ENCODE measurements at places on chromosomes 12 and 14. TPM values are rescaled to one million over a fixed set of nuclear protein-coding genes. Genes with fewer than 3 reads are reported as not detected.

- peak; percentile 65 for DNase-seq
These were observed 30.7 kb downstream of the SSPN start for GRCh38 chr12:26226122-26226521.

DNA sequence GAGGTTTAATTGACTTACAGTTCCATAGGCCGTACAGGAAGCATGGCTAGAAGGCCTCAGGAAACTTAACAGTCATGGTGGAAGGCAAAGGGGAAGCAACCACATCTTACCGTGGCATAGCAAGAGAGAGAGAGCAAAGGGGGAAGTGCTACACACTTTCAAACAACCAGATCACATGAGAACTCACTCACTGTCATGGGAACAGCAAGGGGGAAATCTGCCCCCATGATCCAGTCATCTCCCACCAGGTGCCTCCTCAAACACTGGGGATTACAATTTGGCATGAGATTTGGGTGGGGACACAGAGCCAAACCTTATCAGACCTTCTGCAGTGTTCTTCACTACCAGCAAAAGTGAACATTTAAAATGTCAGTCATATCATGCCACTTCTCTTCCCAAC lies 58.9 kb downstream of the USP15 start:
- no peak for DNase-seq

GRCh38 chr14:106291626-106292025 lies 765.2 kb downstream of the TMEM121 start:
- no peak for DNase-seq

DNA sequence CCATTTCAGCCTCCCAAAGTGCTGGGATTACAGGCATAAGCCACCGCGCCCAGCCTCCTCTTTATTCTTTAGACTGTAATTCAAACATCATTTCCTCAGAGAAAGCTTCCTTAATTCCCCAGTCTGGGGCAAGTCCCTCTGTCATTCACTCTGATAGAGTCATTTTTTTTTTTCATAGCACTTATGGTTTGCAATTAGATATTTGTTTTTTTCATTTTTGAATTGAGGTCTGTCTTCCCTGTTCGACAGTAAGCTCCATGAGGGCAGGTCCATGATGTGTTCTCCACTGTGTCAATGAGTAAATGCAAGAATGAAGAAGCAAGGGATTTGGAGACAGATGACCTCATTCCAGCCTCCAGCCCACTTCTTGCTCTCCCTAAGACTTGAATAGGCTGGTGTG lies 12.1 kb downstream of the ASIC1 start:
- DNase-seq, result no peak

DNA sequence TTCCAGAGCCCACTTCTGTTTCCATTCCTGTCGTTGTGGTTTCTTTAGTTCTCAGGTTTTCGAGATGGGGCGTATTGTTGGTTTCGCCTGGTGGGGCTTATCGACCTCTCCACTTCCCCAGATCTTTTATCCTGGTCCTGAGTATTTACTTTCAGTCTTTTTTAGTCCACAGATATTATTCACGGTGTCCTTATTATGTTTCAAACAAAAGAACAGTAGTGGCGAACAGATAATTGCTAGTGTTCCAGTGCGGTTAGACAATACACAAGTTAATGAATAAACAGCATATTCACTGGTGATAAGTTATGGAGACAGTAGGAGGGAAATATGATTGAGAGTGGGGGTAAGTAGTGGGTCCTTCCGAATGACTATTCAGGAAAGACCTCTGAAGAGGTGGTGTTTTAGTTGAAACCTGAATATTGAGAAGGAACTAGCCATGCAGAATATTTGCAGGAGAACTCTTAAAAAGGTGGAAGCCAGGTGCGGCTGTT lies 668 bp downstream of the TMEM260 start:
- no peak for DNase-seq

- DNase-seq, result no peak
These were observed 1156.3 kb upstream of the SEL1L start for GRCh38 chr14:82689948-82690347.

- DNase-seq, result no peak
These were observed 1367.3 kb upstream of the FLRT2 start for GRCh38 chr14:84162633-84163032.

- DNase-seq, result no peak
These were observed 74.9 kb downstream of the PCNX1 start for GRCh38 chr14:70982200-70982599.

GRCh38 chr14:60974090-60974651 lies 6.7 kb downstream of the TRMT5 start:
- DNase-seq, result no peak

DNA sequence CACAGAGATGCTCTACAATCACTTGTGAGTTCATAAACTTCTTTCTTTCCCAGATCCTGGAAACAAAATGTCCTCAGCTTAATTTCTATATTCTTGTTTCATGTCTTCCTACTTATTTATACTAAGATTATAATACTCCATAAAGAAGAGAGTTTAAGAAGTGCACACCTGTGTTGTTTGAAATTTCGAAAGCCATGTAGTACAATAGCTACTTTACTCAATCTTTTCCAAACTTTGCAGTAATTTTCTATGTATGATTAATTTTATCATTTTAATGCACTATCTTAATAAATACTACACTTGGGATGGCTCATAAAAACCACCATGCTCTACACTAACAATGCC lies 300 bp upstream of the TTC5 start:
- DNase-seq, result no peak

DNA sequence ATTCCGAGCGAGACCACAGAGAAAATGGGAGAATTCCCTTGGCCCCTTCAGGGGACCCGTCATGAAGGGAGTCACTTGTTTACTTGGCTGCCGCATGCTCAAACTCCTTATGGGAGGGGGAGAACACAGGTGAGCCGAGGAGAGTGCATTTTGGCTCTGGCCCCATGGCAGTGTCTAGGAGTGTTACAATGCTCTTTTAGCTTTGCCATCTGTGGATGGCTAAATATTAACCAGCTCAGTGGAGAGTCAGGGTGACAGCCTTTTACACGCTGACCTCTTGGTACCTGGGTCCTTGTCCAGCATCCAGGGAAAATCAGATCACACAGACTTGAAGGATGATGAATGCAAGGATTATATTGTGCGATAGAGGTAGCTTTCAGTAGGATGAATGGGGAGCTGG lies 146.4 kb upstream of the ATXN7L3B start:
- no peak for DNase-seq

DNA sequence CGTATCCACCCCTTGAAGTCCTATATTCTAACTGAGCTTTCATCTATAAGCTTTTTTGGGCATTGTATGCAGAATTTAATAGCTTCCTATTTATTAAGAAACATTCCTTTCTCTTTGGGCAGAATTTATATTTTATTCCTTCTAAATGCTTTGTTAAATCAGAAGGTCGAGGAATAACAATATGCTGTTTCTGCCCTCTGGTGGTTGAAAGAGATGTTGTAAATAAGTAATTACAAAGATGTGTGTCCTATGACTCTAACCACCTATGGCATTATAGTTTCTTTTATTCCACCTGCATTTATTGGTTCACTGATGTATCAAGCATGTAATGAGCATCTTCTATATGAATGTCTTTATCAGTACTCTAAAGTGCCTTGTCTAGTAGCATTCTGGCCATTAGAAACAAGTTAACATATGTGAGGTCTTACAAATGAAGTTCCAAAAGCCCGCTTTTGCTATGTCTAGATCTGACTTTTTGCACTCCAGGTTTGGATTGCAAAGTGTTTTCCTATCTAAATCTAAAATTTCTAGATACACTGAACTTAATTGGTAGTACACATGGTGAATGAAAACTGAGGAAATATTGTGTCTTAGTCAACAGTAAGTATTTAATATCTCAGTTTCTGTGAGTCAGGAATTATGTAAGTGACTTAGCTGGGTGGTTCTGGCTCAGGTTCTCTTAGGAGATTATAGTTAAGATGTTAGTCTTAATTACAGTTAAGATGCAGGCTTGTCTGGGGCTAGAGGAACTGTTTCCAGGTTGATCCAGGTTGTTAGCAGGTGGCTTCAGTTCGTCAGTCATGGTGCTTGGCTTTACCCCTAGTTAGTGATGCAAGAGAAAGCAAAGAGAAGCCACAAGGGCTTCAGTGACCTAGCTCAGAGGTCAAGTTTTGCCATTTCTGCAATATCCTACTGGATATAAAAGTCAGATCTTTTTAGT lies 57.5 kb downstream of the PLEKHA5 start:
- DNase-seq, result peak; percentile 65

SERPINA3 gene
- total RNA-seq, result not detected

SIX4 gene
- total RNA-seq, result 20.5 TPM

KANSL2 gene
- total RNA-seq, result 122 TPM

MGST1 gene
- total RNA-seq, result not detected
